ENCODE measurements at places on chromosomes 2 and 18.

GRCh38 chr2:148282201-148282600 lies 261.3 kb downstream of the MBD5 start:
- DNase-seq: no peak

- DNase-seq: no peak
Measured at GRCh38 chr2:15640261-15640711, 48.6 kb downstream of the DDX1 start.

DNA sequence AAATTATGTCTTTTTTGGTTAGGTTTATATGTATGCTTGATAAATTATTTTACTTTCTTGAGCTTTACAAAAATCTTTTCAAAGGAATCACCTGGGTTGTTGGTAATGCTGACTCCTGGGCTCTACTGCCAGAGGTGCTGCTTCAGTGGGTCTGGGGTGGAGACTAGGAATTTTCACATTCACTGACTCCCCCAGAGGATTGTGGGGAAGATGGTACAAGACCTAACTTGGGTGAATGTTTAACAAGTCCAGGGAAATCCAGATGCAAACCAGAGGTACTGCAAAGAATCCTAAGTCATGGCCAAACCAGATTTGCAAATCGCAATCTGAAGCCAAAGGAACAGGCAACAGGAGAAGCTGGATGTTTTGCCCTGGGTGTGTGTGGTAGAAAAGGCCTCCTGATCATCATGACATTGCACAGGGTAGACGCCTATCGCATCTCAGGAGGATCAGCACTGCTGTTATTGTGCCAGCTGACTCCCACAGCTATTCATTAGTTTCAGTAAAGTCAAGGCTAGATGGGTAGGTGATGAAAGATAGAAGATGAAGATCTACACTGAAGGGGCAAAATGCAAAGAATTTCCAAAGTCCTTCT lies 185.2 kb downstream of the BARD1 start:
- no peak for DNase-seq

GRCh38 chr18:2969695-2970094 lies 43.2 kb downstream of the LPIN2 start:
- no peak for DNase-seq

DNA sequence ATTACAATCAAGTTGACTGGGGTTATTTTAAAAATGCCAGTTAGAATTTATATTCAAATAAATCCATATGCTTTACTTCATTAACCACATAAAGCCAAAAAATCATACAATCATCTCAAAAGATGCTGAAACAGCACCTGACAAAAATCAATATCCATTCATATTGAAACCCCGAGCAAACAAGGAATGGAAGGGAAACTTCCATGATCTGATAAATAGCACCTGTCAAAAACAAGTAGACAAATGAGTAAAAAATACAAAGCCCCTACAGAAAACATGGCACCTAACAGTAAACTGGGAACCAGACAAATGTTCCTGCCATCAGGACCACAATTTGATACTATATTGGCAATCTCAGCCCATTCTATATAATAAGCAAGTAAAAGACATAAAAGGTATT lies 227.5 kb downstream of the HDAC4 start:
- no peak for DNase-seq

- DNase-seq: no peak
Measured at GRCh38 chr2:112483042-112483473, 1.1 kb downstream of the TTL start.

All from stimulated activated CD8-positive, alpha-beta memory T cell treated with anti-CD3 and anti-CD28 coated beads, Interleukin-15, amount 100 ng/mL, for 4 hours (primary cell).